CD4-positive, alpha-beta T cell treated with Interleukin-1 beta for 1 hour (primary cell): ENCODE measurements at places on chromosomes 3 and 15.
A peak's percentile ranks its signal among the peaks of the same experiment; 100 is the strongest.

DNA sequence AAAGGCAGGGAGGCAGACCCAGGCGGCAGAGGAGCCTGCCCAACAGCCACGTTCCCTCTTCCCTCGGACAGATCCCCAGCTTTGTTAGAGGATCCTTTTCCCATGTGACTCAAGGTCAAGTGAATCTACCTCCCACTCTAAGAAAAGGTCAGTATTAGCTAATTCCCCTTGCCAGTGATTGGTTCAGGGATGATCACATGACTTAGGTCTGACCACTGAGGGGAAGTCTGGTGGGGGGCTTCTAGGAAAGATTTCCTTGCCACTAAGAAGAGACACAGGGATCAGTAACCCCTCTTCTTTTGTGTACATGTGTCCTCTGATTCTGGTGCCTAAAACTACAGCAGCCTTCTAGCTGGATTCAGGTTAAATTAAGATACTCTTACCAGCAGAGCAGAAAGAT, 266.3 kb upstream of the NSMCE3 start:
- DNase-seq: no peak

DNA sequence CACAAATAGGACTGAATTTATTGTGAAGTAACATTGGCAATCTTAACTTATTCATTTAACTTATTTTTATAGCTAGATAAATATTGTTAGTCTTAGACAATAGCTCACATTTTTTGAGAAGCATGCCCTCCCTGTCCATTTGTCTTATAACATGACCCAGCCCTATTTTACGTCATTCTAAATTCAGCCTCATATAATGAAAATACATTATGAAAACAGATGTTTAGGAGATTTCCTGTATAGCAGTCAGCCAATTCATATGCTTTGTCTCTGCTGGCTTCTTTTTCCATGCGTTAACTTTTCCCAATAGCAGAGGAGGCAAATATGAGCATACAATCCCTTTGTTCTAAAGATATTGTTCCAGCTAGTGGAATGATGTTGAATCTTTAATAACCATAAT, 29.3 kb downstream of the CD200 start:
- DNase-seq: no peak

DNA sequence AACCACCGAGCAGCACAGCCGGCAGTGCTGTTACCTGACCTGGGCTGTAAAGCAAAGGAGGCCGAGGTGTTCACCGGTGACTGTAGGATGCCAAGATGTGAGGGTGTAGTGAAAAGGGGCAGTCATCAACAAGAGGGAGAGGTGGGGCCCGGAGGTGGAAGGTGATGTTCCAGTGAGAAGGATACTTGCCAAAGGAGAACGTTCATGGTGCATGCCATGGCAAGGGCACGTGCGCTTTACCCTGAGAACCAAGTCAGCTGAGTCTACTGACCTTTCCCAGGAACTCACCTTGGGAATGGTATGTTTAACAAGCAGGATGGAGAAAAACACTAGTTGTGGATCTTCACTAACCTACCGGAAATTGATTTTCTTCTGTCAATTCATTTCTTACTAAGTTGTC, 211.1 kb downstream of the PDZRN3 start:
- DNase-seq: no peak

GRCh38 chr3:58349792-58350626, 17.3 kb downstream of the PXK start:
- peak; percentile 40 for DNase-seq

- no peak for DNase-seq
Measured at GRCh38 chr3:187848401-187848800, 103.1 kb upstream of the BCL6 start.

DNA sequence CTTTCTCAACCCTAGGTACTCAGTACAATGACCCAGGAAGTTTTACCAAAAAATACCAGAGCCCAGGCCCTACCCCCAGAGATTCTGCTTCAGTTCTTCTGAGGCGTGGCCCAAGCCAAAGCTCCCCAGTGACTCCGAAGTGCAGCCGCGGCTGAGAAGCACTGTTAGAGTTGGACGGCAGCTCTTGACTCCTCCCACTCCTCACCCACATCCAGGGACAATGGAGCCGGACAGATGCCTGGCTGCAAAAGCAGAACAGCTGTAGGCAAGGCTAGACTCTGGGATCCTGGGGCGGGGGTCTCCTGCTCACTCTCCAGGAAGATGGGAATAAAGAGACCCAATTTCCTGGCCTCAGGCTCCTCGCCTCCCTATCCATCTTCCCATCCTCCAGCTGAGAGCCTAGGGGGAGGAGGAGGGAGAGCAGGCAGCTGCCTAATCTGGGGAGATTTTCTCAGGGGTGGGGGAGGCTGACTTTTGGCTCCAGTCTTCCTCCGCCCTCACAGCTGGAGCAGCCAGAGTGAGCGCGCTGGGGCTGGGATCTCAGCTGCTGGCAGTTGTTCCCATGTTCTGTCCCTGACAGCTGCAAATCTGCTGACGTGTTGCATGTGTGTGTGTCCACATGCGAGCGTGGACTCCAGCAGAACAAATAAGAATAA, 223.8 kb downstream of the OPA1 start:
- no peak for DNase-seq

GRCh38 chr15:42920519-42921341, at the start of gene TTBK2:
TTBK2 (minus strand) TSS chr15:42920778; CDS start chr15:42878617, 42,161 bp downstream.
- peak; percentile 99 for DNase-seq

GRCh38 chr15:48025118-48025517, 95.7 kb upstream of the SLC24A5 start:
- no peak for DNase-seq

DNA sequence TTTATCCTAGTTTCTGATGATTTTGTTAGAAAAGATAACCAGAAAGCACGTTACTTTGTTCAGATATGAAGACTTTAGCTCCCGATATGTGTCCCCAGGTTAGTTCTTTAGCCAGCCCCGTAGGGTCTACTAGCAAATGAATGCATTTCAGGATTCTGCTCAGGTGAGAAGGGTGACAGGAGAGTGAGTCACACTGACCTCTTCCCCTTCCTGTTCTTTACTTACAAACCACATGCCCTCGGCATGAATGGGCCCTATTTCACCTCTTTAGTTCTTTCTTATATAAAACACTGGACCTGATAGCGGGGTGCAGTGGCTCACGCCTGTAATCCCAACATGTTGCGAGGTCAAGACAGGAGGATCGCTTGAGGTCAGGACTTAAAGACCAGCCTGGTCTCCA, 98.4 kb downstream of the SLC49A4 start:
- no peak for DNase-seq

GRCh38 chr15:25605151-25605550, 166.3 kb upstream of the UBE3A start:
- DNase-seq: no peak

DNA sequence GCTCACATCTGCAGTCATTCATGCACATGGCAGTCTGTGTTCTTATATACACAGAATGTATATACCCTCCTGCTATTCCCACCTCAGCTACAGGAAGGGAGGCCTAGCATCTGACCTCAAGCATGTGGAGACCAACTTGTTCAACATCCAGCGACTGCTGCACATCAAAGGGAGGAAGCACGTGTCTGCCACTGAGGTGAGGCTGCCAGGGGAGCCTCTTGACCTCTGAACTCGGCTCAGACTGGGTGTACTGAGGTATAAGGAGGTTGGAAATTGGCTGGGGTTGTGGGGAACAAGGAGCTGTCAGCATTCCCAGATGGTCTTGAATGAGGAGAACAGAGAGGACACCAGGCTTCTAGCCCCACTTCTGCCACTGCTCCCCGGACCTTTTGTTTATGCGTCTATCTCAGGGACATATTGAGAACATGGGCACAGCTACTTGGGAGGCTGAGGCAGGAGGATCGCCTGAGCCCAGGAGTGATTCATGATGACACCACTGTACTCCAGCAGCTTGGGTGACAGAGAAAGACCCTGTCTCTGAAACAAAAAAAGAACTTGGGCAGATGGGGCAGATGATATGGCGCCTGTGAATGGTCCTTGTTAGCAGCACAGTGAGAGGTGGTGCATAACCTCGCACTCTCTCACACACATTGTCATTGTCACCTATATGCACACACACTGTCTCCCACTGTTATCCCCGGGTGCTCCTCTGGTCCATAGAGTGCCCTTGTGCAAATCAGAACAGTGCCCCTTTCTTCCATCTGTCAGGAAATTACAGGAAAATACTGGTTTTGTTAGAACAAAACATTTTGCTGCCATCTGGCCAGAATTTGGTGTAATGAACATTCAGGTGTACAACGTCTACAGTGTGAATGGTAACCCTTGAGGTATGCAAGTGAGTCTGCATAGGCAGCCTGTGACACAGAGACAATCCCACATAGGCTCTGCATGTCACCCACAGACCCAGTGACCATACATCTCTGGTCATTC, 5.4 kb downstream of the VILL start:
- DNase-seq: peak; percentile 18

DNA sequence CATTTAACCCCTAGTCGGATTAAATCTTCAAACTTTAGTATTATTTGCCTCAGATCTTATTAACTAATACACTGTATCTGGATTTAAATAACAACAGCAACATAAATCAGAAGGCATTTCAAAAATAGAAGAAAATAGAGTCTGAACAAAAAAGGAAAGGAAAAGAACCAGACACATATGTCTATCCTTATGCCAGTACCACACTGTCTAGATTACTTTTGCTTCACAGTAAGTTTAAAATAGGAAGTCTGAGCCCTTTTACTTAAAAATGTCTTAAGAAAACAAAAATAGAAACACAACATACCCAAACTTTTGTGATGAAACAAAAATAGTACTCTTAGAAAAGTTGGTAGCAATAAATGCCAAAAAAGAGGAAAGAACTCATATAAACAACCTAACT, 1615.8 kb downstream of the SI start:
- no peak for DNase-seq

GRCh38 chr3:16913264-16913580, 28.5 kb downstream of the PLCL2 start:
- no peak for DNase-seq

DNA sequence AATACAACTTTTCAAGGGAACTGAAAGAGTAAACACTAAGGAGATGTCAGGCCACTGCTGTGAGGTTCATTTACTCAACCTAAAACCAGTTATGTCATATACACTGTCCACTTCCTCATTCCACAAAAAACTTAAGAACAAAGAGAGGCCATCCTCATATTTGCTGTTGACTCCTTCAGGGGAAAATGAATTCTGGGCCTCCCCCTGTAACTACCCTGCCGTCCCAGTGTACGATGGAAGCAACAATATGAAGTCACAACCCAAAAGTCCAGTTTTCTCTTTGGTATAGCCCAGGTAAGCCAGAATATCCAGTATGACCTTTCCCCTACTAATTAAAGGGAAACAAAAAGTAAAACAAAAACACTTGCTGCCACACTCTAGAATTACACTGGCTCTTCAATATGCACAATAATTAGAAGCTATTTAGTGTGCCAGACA, 16.2 kb downstream of the CEP152 start:
- DNase-seq: no peak

GRCh38 chr3:13023235-13023970, 49.8 kb downstream of the IQSEC1 start:
- no peak for DNase-seq

DNA sequence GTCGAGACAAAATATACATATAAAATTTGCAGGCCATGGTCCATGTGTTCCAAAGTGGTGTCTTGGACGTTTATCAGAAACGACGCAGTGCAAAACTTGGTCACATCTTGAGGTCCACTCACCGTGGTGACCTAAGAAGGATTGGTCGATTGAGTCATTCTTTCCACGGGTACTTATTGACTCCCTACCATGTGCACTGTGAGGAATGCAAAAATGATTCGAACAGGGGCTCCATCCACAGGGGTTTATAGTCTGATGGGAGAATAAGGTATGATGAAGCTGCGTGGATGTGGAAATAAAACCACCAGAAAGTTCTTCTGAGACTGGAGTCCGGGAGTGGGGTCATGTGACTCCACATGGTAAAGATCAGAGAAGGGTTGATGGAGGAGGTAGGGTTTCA, 185.2 kb downstream of the ITPR1 start:
- DNase-seq: no peak

- DNase-seq: no peak
Measured at GRCh38 chr3:69746119-69746518, 6.9 kb downstream of the MITF start.
